ENCODE measurements at places on chromosomes 2 and 18.

GRCh38 chr2:160324161-160324800 lies 124.2 kb upstream of the ITGB6 start:
- ATAC-seq, result peak; percentile 60

- no peak for ATAC-seq
Observed at GRCh38 chr2:153786016-153786415, 85.7 kb upstream of the GALNT13 start.

DNA sequence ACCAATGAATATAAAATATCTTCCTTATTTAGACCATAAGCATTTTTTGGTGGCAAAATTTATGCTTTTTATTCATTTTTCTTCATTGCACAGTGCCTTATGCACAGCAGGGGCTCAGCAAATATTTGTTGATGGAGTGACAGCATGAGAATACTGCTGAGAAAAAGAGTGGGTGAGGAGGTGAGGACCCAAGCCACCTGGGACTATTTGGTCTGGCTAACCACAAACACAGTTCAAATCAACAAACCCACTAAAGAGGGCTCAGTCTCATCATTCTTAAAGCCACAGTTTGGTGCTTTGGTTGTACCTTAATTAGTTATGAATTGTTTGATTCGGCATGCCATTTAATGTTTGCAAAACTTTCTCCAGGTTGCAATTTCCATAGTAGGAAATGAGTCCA lies 183.5 kb upstream of the ZNF521 start:
- no peak for ATAC-seq

DNA sequence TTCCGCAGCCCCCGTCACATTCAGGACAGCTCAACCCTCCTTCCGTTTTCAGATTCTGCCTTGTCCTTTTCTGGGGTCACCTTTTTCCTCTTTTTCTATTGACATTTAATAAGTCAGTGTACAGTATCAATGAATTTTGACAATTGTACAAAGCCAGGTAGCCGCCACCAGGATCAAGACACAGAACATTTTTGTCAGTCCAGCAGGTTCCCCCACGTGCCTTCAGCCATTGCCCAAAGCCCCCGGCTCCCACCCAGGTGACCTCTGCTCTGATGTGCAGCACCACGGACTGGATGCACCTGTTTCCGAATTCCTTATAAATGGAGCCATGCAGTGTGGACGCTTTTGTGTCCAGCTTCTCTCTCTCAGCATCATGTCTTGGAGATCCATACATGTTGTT lies 30.0 kb downstream of the CROCC2 start:
- no peak for ATAC-seq

- ATAC-seq, result no peak
Observed at GRCh38 chr2:157810037-157810436, 66.1 kb downstream of the ACVR1 start.

DNA sequence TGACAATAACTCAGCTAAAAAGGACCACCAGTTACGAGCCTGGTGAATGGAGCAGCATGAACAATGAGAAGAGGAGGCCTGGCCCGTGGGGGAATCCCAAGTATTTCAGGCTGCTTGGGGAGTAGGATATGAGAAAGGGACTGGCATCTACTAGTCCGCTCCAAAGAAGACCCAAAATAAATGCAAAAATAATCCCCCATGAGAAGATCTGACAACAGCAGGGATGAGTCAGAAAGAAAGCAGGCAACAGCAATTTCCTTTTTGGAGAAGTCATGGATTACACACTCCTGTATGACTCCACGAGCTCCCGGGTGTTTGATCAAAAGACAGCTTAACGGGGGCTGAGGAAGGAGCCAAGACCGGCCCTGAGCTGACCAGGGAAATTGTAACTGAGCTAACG lies 111.4 kb downstream of the SOX11 start:
- no peak for ATAC-seq

DNA sequence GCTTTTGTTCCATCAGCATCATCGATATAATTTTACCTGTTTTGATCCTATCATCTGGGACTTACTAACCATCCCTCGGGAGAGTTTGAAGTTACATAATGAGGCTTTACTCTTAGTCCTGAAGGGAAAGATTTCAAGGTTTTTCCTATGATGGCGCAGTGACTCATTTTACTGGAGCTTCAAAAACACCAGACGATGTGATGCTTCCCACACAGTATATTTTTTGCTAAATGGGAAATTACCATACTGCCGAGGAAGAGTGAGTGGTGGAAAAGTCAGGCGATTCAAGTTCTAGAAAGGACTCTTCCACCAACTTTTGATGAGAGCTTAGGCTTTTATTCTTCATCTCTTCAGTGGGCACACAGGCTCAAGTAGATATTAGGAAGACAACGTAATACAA lies 44.6 kb upstream of the GCG start:
- peak; percentile 36 for ATAC-seq

Measured in SK-N-SH treated with all-trans-retinoic acid at 6 μM for 48 hours (cell line).